Fibroblast of upper back skin (primary cell): ENCODE measurements at places on chromosomes 12 and 14.

GRCh38 chr12:66269757-66270383 is 32.4 kb upstream of the HELB start:
- peak; percentile 63 for DNase-seq

DNA sequence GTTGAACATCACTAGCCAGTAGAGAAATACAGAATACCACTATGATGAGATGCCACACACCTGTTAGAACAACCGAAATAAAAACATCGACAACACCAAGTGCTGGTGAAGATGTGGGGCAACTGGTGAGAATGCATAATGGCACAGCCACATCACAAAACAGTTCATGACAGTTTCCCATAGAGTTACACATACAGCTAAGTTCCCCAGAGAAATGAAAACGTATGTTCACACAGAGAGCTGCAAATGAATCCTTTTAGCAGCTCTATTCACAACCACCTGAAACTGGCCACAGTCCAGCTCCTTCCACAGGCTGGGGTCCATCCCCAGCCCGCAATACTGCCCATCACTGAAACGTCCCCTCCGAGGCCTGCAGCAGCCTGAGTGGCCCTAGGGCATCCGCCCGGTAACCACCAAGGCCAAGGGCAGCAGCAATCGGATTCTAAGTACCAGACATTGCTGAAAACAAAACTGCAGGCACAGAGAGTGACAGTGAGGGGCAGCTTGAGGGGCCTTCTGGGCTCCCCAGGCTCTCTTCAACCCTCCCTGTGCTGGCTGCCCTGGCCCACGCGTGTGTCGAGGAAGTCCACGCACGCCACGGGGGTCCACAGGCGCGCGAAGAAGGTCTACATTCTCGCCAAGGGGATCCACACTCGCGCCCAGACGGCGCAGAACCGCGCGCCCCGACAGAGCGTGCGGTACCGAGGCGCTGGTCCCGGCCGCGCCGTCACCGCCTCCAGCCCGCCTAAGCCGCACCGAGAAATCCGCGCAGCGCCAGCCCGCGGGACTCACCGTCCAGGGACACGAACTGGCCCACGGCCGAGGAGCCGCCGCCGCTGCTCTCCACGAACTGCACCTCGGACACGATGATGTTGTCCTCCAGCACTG is 903 bp downstream of the BRF1 start:
- no peak for DNase-seq

DNA sequence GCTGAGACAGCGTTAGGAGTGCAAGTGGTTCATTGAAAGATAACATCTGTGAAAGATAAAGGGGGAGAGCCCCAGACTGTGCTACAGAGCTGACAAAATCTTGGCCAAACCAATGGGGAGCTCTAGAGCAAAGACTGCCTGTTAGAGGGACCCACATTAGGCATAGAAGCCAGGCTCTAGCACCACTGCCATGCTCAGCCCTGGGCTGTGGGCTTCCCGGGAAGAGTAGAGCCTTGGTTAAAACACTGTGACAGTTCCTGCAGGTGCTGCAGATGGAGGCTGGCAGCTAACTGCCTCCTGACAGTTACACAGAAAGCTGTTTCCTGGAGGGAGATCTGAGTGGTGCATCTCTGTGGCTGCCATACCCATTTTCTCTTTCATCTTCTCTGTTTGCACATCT is 23.0 kb downstream of the TSHR start:
- DNase-seq, result no peak

DNA sequence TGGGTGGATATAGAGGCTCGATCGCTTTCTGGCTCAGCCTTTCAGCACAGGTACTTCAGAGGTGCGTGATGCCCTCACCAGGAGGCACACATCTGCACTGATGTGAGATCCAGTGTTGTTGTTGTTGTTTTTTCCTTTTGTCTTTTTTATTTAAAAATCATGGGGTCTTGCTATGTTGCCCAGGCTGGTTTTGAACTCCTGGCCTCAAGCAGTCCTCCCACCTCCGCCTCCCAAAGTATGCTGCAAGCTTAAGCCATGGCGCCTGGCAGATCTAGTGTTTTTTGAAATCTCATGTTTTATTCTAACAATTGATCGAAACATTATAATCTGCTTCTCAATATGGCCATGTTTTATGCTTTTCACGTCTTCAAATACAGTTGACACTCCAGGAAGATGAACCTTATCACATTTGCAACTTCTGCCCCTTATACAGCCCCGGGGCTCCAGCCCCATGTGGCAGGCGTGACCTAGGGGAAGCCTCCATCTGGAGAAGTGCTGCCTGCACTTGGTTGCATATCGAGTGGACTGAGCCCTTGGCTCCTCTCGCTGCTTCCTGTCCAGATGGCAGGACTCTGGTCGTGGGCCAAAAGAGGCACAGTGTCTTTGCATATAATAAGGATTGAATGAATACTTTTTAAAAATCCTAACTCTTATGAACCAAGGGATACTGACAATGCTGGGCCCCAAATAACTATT is 71.7 kb downstream of the TRAF3 start:
- no peak for DNase-seq

DNA sequence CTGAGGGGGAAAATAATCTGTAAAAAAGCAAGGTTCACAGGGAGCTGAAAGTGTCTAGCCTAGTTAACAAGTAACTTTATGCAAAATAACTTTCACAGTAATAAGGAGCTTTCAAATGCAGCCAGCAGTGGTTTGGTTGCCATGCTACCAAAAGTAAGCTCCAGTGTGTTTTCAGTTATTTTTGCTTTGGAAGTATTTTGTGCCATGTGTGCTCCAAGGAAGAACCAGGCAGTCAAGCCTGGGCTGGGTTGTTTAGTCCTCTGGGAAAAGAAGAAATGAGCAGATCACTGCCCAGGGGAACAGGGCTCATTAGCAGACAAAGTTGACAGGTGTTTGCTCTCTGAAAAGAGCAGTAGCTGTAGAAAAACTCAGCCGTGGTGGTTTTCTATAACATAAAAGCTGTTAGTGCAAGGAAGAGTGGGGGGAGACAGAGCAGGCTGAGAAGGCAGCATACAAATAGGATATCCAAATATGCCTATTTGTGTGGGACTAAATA is 92.8 kb upstream of the TMTC2 start:
- no peak for DNase-seq

DNA sequence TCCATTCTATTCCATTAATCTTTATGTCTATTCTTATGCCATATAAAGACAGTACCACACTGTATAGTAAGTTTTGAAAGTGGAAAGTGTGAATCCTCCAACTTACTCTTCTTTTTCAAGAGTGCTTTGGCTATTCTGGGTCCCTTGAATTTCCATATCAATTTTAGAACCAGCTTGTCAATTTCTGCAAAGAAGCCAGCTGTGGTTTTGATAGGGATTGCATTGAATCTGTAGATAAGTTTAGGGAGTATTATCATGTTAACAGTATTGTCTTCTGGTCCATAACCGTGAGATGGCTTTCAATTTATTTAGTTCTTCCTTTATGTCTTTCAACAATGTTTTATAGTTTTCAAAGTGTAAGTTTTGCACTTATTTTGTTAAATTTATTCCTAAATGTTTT is 34.2 kb upstream of the GCH1 start:
- DNase-seq, result no peak

GRCh38 chr12:68617160-68617926 is 6.6 kb downstream of the RAP1B start:
- DNase-seq, result peak; percentile 81

DNA sequence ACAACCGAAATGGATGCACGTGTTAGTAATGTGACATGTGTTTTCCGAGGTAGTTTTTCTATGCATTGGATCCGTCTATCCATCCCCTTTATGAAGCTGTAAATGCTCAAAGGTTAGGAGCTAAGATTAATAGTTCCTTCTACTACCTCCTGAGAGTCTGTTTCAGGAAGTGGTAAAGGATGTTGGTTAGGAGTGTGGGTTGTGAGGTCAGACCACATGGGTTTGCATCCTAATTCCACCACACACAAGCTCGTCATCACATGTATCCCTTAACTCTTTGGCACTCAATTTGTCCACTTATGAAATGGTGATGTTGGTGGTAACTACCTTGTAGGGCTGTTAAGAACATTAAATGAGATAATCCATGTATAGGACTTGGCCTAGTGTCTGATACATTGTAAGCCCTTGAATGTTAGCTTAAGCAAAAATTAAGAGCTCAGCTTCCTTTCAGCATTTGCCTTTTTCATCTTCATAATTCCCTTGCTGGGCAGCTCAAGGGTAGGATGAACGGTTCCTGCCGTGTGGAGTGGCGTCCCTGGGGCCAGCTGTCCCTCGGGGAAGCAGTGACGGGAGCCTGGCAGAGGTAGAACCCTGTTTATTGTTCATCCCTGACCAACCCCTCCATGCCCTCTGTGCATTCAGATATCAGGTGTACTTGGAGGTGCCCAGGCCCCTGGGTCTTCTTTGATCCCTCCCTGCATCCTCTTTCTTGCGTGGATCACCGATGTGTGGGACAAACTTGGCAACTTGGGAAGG is 52.3 kb downstream of the TSPAN9 start:
- DNase-seq, result peak; percentile 87

- DNase-seq, result no peak
Measured at GRCh38 chr12:109549613-109550270, 23.6 kb downstream of the MMAB start.

DNA sequence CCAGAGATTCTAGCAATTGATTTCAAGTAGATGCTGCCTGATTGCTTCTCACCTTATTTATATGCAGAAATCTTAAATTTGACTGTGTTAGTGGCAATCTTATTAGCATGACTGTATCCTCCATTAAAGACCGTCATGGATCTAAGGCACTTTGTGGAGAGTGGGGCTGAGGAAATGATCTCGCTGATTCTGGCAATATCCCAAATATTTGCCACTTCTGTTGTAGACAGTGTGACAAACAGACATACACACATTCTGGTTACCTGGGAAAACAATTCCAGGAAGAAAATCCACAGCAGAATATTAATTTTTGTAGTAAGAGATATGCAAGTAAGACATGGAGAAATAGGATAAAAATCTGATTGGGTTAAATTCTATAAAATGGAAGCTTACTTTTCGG is 269.0 kb upstream of the G2E3 start:
- DNase-seq, result no peak

DNA sequence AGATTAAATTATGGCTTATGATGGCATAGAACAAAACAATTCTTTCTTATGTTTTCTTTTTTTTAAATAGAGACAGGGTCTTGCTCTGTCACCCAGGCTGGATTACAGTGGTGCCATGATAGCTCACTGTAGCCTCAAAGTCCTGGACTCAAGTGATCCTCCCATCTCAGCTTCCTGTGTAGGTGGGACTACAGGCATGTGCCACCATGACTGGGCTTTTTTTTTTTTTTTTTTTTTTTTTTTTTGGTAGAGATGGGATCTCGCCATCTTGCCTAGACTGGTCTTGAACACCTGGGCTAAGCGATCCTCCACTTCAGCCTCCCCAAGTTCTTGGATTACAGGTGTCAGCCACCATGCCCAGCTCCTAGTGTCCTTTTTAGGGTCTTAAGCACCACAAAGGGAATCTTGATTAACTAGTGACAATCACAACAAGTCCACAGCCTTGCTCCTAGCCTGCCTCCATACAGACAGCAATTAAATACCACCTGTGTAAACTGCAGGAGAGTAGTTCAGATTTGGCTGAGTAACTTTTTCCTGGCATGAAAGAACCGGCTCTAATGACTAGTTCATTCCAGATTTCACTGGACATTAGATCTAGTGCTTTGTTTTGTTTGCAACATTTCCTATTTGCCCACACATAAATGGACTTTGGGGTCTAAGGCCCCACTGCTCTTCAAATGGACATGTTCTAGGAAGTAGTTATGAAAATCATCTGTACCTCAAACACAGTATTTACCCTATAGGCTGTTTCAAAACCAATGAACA is 61.6 kb downstream of the SH2B3 start:
- peak; percentile 16 for DNase-seq

DNA sequence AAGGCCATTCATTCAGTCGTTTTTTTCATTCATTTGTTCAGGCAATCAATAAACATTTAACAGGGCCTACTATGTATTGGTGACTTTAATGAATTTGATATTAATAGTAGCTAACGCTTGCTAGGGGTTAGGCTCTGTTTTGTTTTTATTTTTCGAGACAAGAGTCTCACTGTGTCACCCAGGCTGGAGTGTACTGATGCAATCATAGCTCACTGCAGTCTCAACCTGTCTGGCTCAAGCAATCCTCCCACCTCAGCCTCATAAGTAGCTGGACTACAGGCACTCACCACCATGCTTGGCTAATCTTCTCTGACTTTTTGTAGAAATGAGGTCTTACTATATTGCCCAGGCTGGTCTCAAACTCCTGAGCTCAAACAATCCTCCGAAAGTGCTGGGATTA is 25.6 kb upstream of the MED13L start:
- no peak for DNase-seq
